ENCODE measurements at places on chromosomes 5 and 9. TPM values are rescaled to one million over a fixed set of nuclear protein-coding genes. Genes with fewer than 3 reads are reported as not detected.

DNA sequence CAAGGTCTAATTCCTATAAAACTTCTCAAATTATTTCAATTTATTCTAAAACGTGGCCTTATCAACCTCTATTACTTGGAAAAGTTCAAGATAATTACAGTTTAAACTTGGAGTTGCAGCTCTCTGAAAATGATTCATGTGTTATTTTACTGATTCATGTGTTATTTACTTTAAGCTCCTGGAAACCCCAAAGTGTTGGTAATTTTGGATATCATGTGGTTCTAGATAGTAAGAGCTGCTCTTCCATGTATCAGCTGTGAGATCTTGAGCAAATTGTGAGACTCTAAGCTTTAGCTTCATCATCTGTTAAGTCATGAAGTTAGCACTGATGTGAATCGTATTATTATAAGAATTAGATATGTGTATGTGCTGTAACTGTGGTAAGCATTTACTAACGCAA lies 749.2 kb downstream of the TLE4 start:
- DNase-seq = no peak

Gene GLRA1
- total RNA-seq = not detected

DNA sequence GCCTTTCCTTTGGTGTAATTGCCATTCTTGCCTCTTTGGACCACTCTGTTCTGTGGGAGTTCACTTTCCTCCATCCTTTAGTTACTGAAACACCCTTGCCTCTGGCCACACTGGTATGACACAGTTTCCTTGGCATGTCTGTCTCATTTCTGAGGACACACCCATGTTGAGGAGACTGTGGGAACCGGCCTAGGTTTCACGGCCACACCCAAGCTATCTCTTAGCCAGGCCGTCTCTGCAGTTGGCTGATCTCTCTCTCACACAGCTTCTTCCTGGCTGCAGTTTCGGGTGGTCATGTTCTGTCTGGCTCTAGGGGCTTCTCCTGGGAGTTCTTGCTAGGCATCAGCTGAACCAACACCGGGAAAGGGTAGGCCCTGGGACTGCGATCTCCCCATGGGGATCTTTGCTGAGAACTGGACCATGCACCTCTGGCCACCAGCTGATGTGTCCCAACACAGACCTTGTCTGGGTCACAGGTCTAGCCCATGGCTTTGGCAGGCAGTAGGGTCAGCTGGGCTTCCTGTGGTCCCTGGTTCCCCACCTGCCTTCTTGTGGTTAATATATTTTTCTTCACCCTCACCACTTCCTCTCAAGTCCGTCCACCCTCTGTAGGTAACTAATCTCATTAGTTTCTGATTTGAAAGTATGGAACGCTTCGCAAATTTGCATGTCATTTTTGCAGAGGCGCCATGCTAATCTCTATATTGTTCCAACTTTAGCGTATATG lies 24.9 kb downstream of the ARHGEF37 start:
- DNase-seq = no peak

DNA sequence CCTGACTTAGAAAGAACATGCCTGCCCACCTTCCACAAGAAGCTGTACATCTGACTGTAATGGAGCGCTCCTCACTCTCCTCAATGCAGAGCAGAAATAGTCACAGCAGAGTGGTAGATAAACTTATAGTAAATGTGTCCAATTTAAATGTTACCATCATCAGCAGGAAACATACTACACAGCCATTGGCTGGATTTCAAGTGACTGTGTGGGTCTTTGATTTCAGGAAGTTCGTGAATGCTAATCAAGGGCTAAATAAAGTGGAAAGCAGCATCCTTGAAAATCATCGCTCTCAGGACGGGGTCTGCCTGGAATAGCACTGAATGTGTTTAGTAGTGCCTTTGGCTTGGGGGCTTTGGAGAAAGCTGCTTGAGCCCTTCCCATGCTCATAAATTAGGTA lies 32.4 kb upstream of the CRHBP start:
- no peak for DNase-seq

DNA sequence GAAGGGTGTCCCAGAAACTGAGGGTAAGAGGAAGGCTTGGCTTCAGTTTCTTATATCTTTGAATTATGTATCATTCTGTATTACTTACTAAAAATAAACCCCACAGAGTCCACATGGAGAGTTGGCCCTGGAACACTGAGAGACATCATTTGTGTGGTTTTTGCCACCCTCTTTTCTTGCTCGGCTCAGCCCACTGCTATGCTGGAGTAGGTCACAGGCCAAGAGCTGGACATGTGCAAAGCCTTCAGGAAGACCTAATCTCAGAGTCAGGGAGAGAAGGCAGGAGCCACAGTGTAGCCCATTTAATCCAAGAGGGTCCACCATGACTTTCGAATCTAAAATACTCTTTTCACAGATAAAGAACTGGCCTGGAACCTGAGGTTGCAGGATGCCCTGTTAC lies 47.5 kb downstream of the MAMDC2 start:
- no peak for DNase-seq

Gene SPRY4
- 1.4 TPM for total RNA-seq
